ENCODE measurements at places on chromosomes 12 and 14.

DNA sequence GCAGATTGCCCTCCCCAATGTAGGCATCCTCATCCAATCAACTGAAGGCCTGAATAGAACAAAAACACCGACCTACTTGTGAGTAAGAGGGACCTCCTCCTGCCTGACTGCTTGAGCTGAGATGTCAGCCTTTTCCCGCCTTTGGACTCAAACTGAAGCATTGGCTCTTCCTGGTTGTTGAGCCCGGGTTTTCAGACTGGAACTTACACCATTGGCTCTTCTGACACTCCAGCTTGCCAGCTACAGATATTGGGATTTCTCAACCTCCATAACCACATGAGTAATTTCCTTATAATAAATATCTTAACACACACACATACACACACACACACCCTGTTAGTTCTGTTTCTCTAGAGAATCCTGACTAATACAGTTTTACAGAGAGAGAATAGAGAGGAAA lies 173.4 kb upstream of the NTF3 start:
- no peak for DNase-seq
- H3K27ac ChIP-seq: no peak overlapping the region
- H3K36me3 ChIP-seq: no peaks in the 10 kb centered on the region
- H3K27me3 ChIP-seq: no peaks in the 10 kb centered on the region
- no peak overlapping the region for H3K4me3 ChIP-seq
- H3K4me1 ChIP-seq: no peaks in the 10 kb centered on the region

DNA sequence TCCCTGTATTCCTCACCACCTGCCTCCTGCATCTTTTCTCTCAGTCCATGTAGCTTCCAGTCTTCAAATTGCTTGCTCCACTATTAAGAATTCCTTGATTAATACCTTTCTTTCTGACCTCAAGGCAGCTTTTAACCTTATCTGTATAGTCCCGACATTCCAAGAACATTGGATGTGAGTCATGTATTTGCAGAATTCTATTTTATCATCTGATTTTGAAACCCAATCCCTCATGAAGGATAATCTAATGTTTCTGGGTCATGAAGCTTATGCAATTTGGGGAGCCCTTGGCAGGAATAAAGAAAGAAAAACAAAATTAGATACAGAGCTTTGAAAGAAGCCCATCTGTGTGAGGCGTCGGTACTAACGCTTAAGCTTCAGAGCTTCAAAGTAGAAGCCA lies 63.4 kb upstream of the CCND2 start:
- DNase-seq: no peak
- H3K36me3 ChIP-seq: no peaks in the 10 kb centered on the region
- peaks cover 2% of the 10 kb centered on the region for H3K27me3 ChIP-seq
- H3K27ac ChIP-seq: no peak overlapping the region
- H3K4me1 ChIP-seq: no peaks in the 10 kb centered on the region

DNA sequence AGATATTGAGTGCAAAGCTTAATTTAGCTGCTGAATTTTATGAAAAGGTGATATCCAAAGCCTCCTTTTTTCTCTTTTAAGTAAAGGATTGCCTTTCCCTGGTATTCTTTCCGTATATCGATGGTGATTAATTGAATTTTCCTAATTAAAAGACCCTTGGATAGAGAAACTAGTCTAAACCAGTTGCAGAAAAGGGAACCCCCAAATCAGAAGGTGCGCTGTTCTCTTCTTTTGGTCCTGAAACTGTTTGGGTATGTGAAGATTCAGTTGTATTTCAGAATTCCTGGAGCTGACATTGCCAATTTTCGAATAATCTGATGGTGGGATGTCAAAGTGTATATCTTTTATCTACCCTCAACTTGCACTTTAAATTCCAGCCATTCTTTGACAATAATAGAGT lies 1.9 kb downstream of the GPHN start:
- H3K27me3 ChIP-seq: no peaks in the 10 kb centered on the region
- DNase-seq: peak; percentile 27
- H3K4me1 ChIP-seq: peaks cover 11% of the 10 kb centered on the region
- peak overlapping the region; percentile 93 for H3K4me3 ChIP-seq

- DNase-seq: peak; percentile 80
- peaks cover 57% of the 10 kb centered on the region for H3K4me1 ChIP-seq
- H3K36me3 ChIP-seq: peaks cover 61% of the 10 kb centered on the region
These were observed 9.4 kb downstream of the SPRYD3 start for GRCh38 chr12:53069621-53070410.

DNA sequence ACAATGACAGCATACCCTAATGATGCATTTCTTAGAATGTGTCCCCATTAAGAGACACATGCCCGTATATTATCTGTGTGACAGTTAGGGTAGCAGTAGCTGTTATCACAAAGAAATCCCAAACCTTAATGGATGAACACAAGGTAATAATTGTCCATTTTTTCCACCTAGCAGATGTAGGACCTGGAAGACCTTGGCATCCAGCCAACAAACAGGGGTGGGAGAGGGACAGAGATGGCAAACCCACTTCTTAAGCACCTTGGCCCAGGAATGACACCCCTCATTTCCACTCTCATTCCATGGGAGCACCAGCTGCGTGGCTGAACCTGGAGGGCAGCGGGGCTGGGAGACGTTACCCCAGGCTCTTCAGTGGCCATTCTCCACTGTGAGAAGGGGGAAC lies 679.0 kb downstream of the AACS start:
- H3K4me1 ChIP-seq: no peaks in the 10 kb centered on the region
- H3K4me3 ChIP-seq: no peak overlapping the region
- no peak overlapping the region for H3K27ac ChIP-seq
- H3K36me3 ChIP-seq: no peaks in the 10 kb centered on the region

DNA sequence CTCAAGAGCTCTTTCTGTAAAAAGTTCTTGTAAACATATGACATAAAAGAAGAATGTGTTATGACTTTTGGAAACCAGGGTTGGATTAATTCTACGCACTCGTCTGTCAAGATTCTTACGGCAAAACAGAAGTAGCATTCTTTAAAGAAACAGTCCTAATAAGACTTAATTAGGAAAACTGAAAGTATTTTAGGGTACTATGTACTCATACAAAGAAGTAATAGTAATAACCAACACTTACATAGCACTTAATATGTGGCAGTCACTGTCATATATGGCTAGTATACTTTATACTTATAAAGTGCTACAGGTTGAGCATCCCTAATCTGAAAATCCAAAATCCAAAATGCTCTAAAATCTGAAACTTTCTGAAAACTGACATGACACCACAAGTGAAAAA lies 72.9 kb upstream of the ST8SIA1 start:
- H3K27me3 ChIP-seq: peaks cover 3% of the 10 kb centered on the region
- no peak for DNase-seq

- no peaks in the 10 kb centered on the region for H3K27me3 ChIP-seq
- DNase-seq: no peak
- H3K36me3 ChIP-seq: no peaks in the 10 kb centered on the region
- no peak overlapping the region for H3K4me3 ChIP-seq
- peaks cover 26% of the 10 kb centered on the region for H3K4me1 ChIP-seq
These were observed 181.9 kb upstream of the NRXN3 start for GRCh38 chr14:77988096-77988870.

GRCh38 chr14:70662080-70662479 lies 20.4 kb downstream of the TTC9 start:
- no peak for DNase-seq
- H3K4me1 ChIP-seq: peaks cover 16% of the 10 kb centered on the region
- no peaks in the 10 kb centered on the region for H3K36me3 ChIP-seq
- H3K27ac ChIP-seq: no peak overlapping the region

GRCh38 chr12:101850199-101850598 lies 19.4 kb upstream of the GNPTAB start:
- H3K4me3 ChIP-seq: no peak overlapping the region
- H3K36me3 ChIP-seq: no peaks in the 10 kb centered on the region
- no peaks in the 10 kb centered on the region for H3K27me3 ChIP-seq
- DNase-seq: no peak
- no peak overlapping the region for H3K27ac ChIP-seq

GRCh38 chr12:71610031-71610795 lies 53.4 kb downstream of the ZFC3H1 start:
- H3K4me1 ChIP-seq: no peaks in the 10 kb centered on the region
- DNase-seq: no peak
- H3K27me3 ChIP-seq: no peaks in the 10 kb centered on the region
- no peak overlapping the region for H3K27ac ChIP-seq

- H3K4me1 ChIP-seq: no peaks in the 10 kb centered on the region
- no peak for DNase-seq
- no peak overlapping the region for H3K27ac ChIP-seq
- no peaks in the 10 kb centered on the region for H3K27me3 ChIP-seq
- no peaks in the 10 kb centered on the region for H3K36me3 ChIP-seq
- H3K4me3 ChIP-seq: no peak overlapping the region
These were observed 207.0 kb upstream of the C14orf180 start for GRCh38 chr14:104372390-104373054.

- no peaks in the 10 kb centered on the region for H3K4me1 ChIP-seq
- no peaks in the 10 kb centered on the region for H3K27me3 ChIP-seq
- peak; percentile 52 for DNase-seq
- no peak overlapping the region for H3K27ac ChIP-seq
These were observed 114.9 kb downstream of the KIF26A start for GRCh38 chr14:104253223-104253822.

DNA sequence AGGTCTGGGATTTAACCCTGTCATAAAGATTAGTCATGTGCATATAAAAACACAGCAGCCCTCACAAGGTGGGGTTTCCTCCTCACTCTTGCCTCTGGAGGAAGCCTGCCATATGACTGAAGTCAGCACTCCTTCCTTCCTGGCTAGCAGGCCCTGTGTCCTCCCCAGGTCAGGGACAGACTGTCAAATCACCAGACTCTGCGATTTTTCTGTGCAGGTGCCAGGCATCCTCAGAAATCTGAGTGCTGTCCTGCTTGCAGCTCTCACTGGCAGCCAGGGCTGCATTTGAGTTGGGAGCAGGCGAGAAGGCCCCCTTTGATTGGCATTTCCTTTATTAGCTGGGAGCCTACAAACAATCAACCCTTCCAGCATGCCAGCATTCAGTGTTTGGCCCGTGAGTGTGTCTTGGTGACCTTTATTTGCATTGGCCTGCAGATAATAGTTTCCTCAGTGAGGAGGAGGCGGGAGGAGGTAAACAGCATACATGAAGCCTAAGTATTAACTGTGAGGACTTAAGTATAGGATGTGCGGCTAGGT lies 183.8 kb upstream of the ARHGAP5 start:
- H3K36me3 ChIP-seq: no peaks in the 10 kb centered on the region
- no peak overlapping the region for H3K27ac ChIP-seq
- DNase-seq: no peak

DNA sequence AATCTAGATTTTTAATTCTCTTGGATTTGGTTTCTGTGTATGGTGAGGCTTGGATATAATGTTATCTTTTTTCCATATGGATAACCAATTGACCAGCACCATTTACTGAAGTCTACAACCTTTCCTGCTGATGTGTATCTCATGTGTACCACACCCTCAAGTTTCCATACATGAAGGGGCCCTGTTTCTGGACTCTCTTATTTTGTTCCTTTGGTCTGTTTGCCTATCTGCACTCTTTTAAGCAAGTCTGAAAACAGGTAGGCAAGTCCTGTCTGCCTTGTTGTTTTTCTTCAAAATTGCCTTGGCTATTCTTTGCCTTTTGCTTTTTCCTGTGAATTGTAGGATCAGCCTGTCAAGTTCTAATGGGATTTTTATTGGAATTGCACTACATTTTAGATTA lies 44.6 kb downstream of the MAX start:
- no peak for DNase-seq
- H3K27ac ChIP-seq: no peak overlapping the region
- no peak overlapping the region for H3K4me3 ChIP-seq
- H3K36me3 ChIP-seq: peaks cover 22% of the 10 kb centered on the region
- H3K4me1 ChIP-seq: peaks cover 5% of the 10 kb centered on the region

- H3K4me1 ChIP-seq: peaks cover 9% of the 10 kb centered on the region
- no peak overlapping the region for H3K4me3 ChIP-seq
- no peaks in the 10 kb centered on the region for H3K36me3 ChIP-seq
- DNase-seq: peak; percentile 90
- H3K27ac ChIP-seq: no peak overlapping the region
These were observed 129.4 kb downstream of the SCARB1 start for GRCh38 chr12:124734224-124734788.

DNA sequence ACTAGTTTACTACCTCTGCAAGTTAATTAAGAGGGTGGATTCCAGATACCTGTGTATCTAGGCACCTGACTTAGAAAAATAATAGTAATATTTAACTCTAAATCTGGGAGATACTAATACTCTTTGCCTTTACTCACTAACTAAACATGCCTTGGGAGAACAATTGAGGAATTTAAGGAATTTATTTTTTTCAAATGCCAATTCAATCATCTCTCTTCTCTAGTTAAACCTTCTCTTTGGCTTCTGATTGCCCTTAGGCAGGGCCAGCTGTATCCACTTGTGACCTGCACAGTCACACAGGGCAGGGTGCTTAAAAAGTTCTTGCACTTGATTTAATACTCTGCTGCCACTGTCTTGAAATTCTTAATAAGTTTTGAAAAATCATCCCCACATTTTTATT lies 142.4 kb downstream of the PLCZ1 start:
- no peak overlapping the region for H3K27ac ChIP-seq
- no peaks in the 10 kb centered on the region for H3K36me3 ChIP-seq
- H3K4me1 ChIP-seq: no peaks in the 10 kb centered on the region
- H3K27me3 ChIP-seq: no peaks in the 10 kb centered on the region
- no peak overlapping the region for H3K4me3 ChIP-seq

- H3K4me3 ChIP-seq: no peak overlapping the region
- no peak for DNase-seq
- H3K27ac ChIP-seq: no peak overlapping the region
- H3K4me1 ChIP-seq: no peaks in the 10 kb centered on the region
- no peaks in the 10 kb centered on the region for H3K36me3 ChIP-seq
These were observed 167.1 kb downstream of the CRADD start for GRCh38 chr12:93844164-93844784.

- H3K4me1 ChIP-seq: peaks cover 14% of the 10 kb centered on the region
- H3K27me3 ChIP-seq: no peaks in the 10 kb centered on the region
- no peak overlapping the region for H3K4me3 ChIP-seq
- H3K27ac ChIP-seq: no peak overlapping the region
- DNase-seq: no peak
- no peaks in the 10 kb centered on the region for H3K36me3 ChIP-seq
These were observed 16.3 kb downstream of the ST8SIA1 start for GRCh38 chr12:22318108-22318737.

DNA sequence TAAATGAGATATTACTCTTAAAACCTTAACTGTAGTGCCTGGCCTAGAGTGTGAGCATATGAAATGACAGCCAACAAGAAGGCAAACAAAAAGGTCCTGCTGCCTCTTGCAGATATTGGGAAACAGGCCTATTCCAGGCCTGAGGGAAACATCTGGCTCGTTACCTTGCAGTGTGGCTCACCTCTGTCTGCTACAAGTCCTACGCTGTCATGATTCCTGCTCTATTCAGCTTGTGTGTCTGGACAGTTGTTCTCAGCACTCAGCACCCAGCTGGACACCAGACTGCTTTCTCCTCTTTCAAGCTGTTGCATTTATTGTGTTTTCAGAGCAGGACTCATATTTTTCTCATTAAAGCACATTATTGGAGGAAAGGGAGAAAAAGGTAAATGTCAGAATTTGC lies 113.5 kb downstream of the TMTC2 start:
- no peak for DNase-seq
- no peak overlapping the region for H3K27ac ChIP-seq
- H3K27me3 ChIP-seq: no peaks in the 10 kb centered on the region
- H3K36me3 ChIP-seq: no peaks in the 10 kb centered on the region
- no peaks in the 10 kb centered on the region for H3K4me1 ChIP-seq
